ENCODE measurements at places on chromosomes 3 and 15.
A peak's percentile ranks its signal among the peaks of the same experiment; 100 is the strongest.

DNA sequence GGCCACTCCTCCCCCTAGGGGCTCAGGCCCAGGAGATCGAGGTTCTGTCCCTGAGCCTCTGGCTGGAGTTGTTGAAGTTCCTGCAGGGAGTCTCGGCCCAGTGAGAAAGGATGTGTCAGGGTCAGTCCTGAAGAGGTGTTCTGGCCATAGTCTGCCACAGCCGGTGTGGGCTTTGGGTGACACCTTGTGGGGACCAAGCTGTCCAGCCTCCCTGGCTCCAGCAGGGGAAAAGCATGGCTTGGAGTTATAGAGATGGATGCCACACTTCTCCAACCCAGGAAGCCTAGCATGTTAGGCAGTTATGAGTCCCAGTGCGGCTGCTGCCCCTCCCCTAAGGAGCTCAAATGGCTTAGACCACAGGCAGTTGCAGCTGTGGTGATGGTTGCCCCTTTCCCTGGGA lies 945.6 kb upstream of the GBE1 start:
- DNase-seq, result no peak

- no peak for DNase-seq
Measured at GRCh38 chr3:103459815-103460214, 1025.0 kb downstream of the ZPLD1 start.

GRCh38 chr15:51004103-51004551 lies 90.6 kb downstream of the TNFAIP8L3 start:
- DNase-seq, result no peak

DNA sequence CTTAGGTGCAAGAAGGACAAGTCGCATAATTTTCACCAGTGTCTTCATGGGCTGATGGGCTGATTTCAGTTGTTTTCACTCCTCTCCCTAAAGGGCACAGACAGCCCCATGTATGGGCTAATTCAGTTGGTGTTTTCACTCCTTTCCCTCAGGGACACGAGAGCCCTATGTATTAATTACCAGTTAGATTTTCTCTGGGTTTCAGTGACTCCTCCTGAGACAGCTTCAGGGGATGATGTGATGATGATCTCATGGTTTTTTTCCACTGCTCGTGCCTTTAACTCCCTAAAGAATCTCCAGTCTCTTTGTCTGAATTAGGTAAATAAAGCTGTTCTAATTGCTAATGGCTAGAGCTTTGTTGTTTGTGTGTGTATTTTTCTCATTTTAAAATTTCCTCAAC lies 9.9 kb downstream of the RAMAC start:
- DNase-seq, result no peak

DNA sequence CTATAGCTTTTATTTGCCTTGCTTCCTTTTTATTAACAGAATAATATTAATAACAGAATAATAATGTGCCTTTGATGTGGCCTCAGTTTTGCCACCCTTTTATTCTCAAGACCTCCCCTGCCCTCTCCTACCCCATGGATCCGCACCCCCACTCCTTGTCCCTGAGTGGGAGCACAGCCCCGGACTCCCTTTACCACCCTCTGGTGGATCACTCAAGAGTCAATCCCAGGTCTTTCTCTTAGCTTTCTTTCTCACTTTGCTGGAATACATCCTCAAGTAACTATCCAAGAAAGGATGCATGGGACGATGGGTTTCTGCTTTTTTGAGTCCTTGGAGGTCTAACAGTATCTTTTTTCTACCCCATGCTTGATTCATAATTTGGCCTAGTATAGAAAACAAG lies 63.4 kb downstream of the KLF13 start:
- no peak for DNase-seq

DNA sequence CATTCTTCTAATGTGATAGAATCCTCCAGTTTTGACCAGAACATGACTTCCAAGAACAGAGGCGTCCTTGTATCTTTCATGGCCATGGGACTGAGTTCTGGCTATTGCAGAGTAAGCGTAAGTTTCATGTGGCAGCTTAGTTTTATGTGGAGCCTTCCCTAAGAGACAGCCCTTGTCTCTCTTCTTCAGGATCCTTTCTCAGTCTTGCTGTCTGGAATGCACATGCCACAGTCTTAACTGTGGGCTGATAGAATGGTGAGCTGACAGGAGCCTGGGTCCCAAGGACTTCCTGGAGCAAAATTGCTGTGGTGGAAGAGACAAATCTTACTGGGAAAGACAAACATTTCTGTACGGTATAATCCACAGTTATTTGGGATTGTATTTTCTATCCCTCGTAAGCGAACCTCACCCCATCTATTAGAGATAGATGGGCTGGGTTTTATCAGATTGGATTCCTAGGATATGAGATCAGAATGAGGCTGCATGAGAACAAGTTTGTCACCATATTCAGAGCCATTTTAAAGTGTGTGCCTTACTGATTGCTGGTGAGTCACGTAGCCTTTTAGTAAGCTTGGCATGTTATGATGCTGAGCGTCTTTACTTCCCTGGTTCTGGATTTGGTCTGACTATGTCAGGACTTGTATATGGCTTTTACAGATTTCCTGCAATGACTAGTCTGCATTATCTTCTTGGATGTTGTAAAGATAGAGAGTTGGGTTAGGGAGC lies 32.8 kb downstream of the CDIN1 start:
- no peak for DNase-seq

DNA sequence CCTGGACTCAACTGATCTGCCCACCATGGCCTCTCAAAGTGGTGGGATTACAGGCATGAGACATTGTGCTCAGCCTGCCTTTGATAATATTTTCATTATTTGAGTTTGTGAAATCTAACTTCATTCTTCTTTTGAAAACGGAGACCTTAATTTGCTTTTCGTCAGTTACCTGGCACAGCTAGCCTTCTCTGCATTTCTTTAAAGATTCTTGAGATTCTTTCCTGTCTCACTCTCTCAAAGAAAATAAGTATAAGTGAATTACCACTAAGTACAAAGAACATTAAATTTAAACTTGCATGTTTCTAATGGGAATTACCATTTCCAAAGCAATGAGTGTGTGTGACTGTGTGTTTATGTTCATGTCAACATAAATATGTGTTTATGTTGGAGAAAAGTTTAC lies 187.9 kb downstream of the NFKBIZ start:
- DNase-seq, result no peak

- DNase-seq, result no peak
Measured at GRCh38 chr3:58722561-58722960, 56.0 kb upstream of the FAM3D start.

DNA sequence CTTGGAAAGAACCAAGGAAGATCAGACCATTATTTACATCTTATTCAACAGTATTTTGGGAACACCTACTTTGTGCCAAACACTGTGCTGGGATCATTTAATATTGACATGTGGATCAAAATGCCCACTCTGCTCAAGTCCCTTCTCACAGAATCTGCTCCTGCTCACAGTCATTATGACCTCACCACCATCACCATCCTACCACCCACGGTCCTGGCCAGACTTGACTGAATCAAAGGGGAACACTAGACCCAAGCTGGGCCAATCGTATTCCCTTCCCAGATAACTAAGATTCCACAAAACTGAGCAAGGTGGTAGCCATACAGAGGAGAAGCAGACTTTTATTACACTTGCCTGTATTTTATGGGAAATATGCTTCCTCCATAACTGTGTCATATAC lies 3.4 kb upstream of the CEP152 start:
- DNase-seq, result no peak

- peak; percentile 8 for DNase-seq
Measured at GRCh38 chr15:83436513-83437158, 10.5 kb upstream of the SH3GL3 start.

GRCh38 chr3:177968891-177969290 lies 567.3 kb upstream of the KCNMB2 start:
- DNase-seq, result no peak

- no peak for DNase-seq
Measured at GRCh38 chr3:53763353-53763752, 82.9 kb downstream of the CHDH start.

GRCh38 chr3:167691366-167691765 lies 37.6 kb upstream of the WDR49 start:
- peak; percentile 85 for DNase-seq

DNA sequence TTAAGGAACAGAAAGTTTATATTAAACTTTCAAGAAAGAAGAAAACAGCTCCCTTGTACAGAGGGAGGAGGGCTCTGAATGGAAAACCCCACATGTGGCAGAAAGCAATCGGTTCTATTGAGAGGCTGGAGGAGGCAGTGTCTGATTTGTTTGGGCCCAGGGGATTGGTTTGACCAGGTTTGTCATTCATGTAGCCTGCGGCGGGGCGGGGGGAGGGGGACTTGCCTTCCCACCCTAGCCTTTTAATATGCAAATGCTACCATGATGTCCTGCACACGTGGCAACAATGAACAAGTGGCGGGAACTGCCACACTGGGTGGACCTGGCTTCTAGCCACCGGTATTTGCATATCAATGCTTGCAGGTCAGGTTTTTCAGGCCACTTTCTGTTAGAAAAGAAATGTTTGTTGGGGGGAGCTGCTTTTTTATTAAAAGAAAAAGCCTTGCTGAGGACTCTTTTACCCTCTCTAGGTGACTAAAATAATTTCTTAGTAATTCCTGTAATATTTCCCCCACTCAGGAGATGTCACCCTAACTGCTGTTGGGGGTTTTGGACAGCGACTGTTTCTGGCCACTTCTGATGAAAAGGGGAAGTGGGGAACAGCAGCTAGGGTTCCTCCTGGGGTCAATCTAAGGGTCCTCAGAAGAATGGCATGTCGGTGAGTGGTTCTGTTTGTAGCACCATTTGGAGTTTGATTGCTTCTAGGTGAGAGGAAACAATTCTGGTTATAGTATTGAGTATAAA lies 691.2 kb downstream of the TBL1XR1 start:
- no peak for DNase-seq

DNA sequence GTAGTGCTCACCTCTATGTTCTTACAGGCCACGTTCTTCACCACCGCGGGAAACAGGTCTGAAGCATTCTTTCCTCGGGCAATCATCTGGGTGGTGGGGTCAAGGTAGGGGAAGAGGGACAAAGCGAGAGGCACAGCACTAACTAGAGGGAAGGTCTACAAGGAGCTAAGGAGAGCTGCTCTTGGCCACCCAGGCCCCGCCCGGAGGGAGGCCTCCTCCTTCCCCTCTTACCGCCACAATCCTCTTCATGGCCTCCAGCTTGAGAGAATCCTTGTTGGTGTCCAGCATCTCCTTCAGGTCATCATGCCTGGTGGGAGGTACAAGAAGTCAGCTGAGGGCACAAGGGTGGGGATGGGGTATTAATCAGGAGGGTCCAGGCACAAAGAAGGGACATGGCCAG lies 20.5 kb downstream of the AP3B2 start:
- DNase-seq, result no peak

DNA sequence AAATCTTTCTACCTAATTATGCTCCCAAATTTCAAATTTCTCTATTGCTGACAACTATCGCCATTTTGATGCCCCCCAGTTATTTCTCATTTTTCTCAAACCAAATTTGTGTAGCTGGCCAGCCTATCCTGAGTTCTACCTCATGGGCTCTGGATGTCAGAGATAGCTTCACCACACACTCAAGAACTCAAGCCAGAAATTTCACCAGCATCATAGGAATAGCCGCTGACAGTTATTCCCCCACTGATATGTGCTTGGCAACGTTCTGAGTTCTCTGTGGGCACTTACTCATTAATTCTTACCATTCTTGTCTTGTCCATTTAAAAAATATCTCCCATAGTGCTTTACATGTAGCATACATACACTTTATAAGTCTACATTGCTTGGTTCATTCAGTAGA lies 264.7 kb downstream of the FHIT start:
- no peak for DNase-seq

DNA sequence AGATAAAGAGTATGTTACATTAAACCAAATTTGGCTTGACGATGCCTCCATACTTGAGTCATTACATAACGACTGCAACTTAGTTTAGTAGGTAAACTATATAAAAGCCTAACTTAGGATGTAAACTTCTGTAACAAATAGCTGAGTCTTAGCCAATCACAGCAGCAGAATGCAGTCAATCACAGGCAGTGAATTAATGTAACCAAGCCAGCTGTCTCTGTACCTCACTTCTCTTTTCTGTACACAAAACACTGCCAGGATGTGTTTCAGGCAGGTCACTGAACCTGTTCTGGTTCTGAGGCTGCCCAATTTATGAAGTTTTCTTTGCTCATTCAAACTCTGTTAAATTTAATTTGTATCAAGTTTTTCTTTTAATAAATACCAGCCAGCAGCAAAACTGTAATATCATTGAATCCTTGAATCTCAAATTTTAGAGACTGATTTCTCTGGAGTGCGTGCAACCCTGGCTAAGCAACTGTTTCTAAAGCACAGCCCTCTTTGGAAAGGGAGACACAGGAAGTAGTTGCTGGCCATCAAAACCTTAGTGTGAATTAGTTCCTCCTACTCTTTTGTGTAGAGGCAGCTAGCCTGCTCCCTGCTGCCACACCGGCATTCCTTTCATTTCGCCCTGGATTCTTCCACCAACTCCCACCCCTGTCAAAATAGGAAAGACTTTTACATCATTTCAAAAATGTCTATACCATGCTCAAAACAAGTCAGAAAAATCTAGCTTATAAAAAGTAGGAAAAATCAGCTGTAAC lies 15.2 kb downstream of the RFTN1 start:
- DNase-seq, result no peak

GRCh38 chr3:54342676-54343075 lies 220.3 kb downstream of the CACNA2D3 start:
- DNase-seq, result no peak

DNA sequence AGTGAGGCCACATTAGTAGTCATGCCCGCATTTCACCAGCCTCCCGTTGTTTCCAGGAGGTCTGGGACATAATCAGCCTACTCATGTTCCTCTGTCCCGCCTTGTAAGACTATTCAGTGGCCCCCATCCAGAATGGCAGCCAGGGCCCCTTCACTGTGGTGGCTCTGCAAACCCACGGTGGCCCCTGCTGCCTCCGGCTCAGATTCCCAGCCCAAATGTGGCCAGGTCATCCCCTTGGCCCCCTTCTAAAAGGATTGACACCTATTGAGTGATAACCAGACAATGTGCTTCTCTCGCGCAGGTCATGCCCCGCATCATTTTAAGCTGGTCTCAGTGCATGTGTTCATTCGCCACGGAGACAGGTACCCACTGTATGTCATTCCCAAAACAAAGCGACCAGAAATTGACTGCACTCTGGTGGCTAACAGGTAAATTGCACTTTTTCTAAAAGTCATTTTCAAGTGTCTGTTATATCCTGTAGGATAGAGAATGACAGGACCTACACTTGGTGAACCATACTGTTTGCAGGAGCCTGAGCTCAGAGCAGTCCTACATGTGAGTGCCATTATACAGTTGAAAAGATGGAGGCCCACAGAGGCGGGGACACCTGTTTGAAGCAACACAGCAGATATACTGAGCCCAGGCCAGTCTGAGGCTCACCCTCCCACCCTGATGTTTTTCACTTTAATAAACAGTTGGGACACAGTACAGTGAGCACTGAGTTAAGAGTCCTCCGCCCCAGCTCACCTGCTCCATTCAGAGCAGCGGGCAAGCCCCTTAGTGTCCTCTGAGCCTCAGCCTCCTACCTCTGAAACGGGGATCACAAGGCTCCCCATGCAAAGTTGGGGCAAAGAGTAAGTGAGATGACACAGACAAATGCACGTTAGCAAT lies 47.7 kb downstream of the PXYLP1 start:
- peak; percentile 28 for DNase-seq

GRCh38 chr15:57503051-57503702 lies 88.5 kb upstream of the MYZAP start:
- DNase-seq, result no peak

- no peak for DNase-seq
Measured at GRCh38 chr3:45090855-45091254, 55.3 kb downstream of the CDCP1 start.

GRCh38 chr3:15795651-15796308 lies 2.0 kb downstream of the ANKRD28 start:
- DNase-seq, result peak; percentile 66

All from activated CD4-positive, alpha-beta T cell treated with anti-CD3 and anti-CD28 coated beads, Interleukin-2, amount 50 U/mL, for 16 hours (primary cell).